ENCODE measurements at places on chromosomes 11 and 22.

- no peak for DNase-seq
Observed at GRCh38 chr11:108512708-108513107, 14.5 kb upstream of the POGLUT3 start.

GRCh38 chr11:96143041-96143521 lies 199.9 kb downstream of the MAML2 start:
- DNase-seq, result no peak

GRCh38 chr22:47888817-47889216 lies 1126.4 kb downstream of the TBC1D22A start:
- DNase-seq, result no peak

GRCh38 chr11:27700351-27701301 lies at the start of gene BDNF:
Gene BDNF (minus strand): TSS chr11:27700455. CDS start chr11:27658564, 41,891 bp downstream.
- DNase-seq, result no peak

DNA sequence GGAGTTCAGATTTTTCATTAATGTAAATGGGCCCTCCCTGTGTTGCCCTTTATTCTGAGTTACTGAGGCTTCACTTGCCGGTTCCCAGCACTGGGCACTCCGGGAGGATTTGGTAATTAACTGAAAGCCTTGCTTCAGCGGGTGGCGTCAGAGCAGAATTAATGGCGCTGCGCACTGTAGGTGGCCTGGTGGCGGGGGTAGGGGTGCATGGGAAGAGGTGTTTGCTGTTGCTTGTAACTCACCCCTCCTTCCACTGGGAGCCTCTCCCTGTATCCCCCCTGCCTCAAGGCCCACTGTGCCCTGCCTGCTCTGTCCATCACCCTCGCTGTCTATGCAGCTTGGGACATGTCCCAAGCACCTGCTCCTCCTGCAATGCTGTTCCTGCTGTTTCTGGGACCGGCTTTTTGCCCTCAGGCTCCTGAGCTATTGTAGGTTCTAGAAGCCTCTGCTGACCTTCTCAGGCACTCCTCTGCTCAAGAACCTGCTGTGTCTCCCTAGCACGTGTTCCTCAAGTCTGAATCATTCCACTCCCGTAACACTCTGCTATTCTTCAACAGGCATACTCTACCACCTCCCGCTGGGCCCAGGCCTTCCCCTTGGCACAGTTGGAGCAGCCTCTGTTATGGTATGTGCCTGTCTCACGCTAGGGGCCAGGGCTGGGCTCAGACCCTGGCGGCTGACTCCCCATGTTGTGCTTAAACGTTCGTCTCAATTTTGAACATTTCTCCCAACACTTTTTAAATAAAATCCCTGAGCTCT lies 24.4 kb downstream of the ARHGAP8 start:
- no peak for DNase-seq

DNA sequence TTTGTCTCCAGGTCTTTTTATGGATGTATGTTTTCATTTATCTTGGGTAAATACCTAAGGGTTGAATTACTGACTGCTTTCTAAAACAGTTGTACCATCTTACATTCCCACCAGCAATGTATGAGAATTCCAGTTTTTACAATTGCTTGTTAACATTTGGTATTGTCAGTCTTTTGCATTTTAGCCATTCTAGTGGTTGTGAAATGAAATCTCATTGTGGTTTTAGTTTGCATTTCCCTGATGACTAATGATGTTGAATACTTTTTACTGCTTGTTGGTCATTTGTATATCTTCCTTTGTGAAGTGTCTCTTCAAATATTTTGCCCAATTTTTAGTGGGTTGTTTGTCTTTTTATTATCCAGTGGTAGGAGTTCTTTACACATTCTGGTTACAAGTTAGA lies 92.8 kb downstream of the ARFGAP2 start:
- DNase-seq, result no peak

DNA sequence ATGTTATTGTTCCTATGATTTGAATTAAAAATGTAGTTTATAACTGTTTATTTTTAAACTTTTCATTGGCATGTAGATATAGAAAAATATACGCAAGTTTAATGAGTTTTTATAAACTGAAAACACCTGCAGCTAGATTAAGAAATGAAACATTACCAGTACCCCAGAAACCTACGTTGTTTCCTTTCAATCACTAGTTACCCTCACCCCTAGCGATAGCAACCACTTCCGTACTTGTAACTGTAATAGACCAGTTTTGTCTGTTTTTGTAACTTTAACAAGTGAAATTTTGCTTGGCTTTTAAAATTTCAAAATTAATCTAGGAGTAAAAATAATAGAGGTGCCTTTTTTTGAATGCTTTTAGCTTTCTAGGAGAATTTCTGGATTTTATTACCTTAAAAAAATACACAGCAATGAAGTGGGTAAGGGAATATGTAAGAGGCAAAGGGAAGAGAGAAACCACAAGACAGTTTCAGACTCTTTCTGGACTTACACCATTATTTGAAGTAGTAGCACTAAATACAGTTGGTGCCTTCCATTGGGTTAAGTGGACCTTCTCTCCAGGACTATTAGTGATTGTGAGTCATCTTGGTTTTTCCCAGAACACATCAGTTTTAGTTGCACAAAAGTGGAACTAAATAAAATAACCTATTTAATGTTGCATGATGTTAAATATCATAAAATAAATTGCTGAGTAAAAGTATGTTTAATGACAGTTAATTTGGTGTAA lies 18.7 kb upstream of the NAT10 start:
- peak; percentile 52 for DNase-seq

- DNase-seq, result no peak
Observed at GRCh38 chr11:8250434-8250833, 13.2 kb downstream of the LMO1 start.

- no peak for DNase-seq
Observed at GRCh38 chr11:45560913-45561281, 104.5 kb downstream of the CHST1 start.

DNA sequence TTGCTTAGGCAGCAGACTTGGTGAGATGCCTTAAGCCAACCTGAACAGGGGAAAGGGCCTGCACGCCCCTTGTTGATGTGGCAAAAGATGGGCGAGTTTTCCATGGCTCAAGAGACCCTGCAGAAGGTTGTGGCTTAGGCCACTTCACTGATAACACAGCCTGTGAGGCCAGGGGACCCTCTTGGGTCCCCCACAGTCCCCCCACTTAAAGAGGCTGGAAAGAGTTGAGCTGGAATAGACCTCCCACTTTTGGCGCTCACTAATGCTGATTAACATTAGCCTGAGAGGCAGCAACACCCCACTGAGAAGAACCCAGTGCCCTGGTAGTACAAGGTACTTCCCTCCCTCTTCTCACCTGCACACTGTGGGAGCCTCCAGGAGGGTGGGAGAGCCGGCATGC lies 107.5 kb downstream of the TRIM29 start:
- DNase-seq, result no peak

GRCh38 chr22:47193606-47194329 lies 431.3 kb downstream of the TBC1D22A start:
- DNase-seq, result peak; percentile 5

DNA sequence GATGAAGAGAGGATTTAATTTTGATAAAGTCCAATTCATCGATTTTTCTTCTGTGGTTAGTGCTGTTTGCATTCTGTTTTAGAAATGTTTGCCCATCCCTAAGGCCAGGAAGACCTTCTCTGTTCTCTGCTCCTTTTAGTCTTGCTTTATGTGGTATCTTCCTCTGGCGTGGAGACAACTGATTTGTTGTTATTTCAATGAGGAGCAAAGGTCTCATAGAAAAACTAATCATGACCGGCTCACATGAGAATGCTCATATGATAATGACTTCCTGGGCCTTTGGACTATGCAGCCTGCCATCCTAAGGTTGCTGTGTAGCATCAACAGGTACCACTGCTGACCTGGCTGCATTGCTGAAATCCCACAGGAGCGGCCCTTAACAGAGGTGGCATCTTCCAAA lies 19.8 kb downstream of the SCGB1A1 start:
- DNase-seq, result no peak

- peak; percentile 89 for DNase-seq
Observed at GRCh38 chr22:42444077-42444904, 12.1 kb upstream of the NFAM1 start.

- no peak for DNase-seq
Observed at GRCh38 chr11:8650401-8650990, 32.0 kb downstream of the TRIM66 start.

- DNase-seq, result no peak
Observed at GRCh38 chr11:73729594-73730206, 31.2 kb downstream of the RAB6A start.

- DNase-seq, result no peak
Observed at GRCh38 chr11:120219938-120220746, 9.3 kb downstream of the OAF start.

DNA sequence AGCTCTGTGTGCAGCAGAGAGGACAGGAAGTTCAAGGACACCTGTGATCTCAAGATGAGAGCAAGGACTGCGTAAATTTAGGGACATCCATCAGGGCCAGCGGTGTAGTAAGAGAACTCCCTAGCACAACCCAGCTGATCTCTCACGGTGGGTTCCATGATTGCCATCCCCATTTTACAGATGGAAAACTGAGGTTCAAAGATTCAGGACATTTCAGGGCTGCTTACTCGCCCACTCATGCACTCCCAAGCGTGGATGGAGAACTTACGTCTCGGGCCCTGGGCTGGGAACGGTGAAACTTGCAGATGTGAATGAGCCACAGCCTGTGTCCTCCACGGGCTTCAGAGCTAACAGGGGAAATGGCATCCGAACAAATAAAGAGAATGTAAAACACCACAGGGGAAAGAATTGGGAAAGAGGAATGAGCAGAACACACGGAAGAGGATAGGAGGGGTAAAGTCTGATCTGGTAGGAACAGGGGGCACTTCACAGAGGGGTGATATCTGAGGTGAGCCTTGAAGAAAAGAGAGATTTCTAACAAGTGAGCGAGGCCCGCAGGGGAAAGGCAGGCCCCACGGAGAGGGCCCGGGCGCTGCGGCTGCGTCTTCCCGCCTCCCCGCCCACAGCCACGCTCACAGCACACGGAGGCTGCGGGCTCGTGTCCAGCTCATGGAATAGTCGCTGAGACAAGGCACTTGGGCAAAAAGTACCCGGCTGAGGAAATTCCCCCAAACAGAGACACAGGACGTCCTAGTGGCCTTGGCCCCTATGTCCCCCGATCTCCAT lies 55.9 kb downstream of the RPUSD4 start:
- DNase-seq, result no peak

DNA sequence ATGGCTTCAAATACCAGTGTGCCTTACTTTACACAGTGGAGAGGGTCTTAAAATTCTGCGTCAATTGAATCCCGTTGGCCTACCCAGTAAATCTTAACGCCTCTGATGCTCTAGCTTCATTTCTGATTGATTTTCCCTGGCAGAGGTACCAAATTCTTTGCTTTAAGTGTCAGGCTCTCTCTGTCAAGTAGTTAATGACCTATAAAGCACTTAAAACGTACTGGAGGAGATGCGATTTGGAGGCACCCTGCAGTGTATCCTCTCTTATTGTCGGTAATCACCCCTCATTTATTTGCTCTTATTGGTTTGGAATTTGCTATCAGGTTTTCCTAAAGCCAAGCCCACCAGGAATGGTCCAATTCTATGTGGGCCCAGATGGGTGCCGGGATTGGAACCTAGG lies 59.2 kb downstream of the NFAM1 start:
- DNase-seq, result no peak

DNA sequence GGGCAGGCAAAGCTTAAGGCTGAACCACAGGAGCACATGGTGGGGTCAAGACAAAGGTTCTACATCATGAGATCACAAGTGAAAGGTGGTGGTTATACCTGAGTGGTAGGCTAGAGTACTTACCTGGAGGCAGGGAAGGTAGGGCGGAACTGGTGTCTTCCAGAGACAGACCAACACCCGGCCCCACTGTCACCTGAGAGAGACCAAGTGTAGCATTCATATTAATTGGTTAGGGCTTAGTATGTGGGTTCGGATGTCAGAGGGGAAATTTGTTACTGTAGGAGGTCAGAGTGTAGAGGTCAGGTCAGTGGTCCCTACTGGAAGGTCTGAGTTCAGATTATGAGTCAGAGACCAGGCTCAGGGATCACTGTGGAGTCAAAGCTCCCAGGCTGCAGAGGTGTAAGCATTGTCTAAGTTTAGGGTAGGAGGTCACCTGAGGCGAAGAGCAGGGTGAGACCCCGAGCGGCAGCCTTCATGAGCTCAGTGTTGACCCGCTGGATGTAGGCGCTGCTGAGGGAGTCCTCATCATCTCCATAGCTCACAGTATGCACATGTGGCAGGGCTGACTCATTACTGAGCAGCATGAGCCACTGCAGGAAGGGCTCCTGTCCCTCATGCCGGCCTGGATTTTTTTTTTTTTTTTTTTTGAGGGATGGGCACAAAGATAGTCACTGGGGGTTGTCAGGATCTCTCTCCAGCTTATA lies 3.2 kb downstream of the TPP1 start:
- DNase-seq, result no peak

- DNase-seq, result no peak
Observed at GRCh38 chr22:49961601-49962011, 1.0 kb downstream of the PIM3 start.

DNA sequence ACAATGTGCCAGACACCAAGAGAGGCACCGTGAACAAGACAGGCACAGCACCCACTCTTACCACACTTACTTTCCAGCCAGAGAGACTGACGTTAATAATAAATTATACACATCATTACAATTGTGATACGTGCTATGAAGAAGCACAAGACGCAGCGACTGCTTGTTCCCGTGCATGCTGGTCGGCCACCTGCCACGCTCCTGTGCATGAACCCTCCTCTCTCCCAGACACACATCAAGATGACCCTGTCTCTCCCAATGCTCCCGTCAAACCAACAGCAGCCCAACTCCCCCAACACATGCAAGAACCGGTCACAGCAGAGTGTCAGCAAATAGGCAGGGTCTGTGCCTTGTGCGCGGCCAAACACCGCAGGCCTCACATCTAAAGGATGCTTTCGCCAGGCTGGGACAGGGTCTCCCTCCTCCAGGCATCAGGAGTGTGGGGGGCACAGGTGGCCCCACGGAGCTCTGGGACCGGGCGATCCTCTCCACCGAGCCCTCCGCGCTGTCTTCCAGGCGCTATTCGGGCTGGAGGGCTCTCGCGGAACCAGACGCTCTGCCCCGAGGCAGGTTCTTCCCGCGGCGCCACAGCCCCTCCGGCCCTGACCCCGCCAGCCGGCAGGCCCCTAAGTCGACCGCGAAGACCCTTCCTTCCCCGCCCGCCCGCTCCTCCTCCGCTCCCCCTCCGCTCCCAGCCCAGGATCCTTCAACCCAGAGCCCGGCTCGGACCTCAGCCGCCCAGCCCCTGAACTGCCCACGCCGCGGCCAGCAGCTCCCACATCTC lies 533 bp downstream of the SERGEF start:
- peak; percentile 31 for DNase-seq

GRCh38 chr22:37665487-37665886 lies 7.0 kb downstream of the PDXP start:
- no peak for DNase-seq

GRCh38 chr11:125300791-125301218 lies 136.3 kb downstream of the PKNOX2 start:
- DNase-seq, result no peak

DNA sequence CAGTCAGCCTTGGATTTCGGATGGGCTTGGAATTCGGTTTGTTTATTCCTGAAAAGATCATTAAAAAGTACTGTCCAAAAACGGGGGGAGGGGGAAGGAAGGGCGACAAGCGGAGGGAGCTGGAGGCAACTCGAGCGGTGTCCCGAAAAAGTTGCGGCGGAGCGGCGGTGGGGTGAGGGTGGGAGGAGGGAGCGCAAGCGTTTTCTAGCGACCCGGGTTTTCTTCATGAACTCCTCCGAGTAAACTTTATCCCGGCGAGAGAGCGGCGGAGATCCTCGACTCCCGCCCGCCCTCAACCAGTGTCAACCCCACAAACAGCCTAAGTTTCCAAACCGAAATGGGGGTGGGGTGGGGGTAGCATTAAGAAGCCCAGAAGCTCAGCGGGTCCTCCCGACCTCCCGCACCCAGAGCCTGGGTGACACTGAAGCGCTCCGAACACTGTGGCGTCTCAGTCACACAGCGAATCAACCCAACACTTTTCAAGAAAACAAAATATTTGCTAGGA lies 133.0 kb upstream of the C11orf58 start:
- no peak for DNase-seq

Measured in CD4-positive, alpha-beta T cell treated with Interleukin-4 for 1 hour (primary cell).